ENCODE measurements at places on chromosomes 4 and X.

- DNase-seq = no peak
These were observed 54.2 kb upstream of the RASSF6 start for GRCh38 chr4:73674451-73674919.

DNA sequence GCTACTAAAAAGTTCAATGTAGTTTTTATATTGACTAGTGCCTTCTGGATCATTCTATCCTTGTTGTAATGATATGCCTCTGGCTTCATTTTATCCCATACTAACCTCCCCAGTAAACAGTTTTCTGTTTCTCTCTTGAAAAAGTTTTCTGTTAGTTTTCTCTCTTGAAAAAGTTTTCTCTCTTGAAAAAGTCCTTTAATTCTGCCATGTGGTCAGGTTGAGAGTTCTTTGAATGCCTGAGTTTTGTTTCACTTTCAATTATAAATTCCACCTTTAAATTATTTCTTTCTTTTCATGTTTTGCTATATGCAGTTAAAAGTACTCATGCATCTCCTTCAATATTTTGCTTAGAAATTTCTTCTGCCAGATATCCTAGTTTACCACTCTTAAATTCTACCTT is 1139.6 kb downstream of the STPG2 start:
- no peak for DNase-seq

DNA sequence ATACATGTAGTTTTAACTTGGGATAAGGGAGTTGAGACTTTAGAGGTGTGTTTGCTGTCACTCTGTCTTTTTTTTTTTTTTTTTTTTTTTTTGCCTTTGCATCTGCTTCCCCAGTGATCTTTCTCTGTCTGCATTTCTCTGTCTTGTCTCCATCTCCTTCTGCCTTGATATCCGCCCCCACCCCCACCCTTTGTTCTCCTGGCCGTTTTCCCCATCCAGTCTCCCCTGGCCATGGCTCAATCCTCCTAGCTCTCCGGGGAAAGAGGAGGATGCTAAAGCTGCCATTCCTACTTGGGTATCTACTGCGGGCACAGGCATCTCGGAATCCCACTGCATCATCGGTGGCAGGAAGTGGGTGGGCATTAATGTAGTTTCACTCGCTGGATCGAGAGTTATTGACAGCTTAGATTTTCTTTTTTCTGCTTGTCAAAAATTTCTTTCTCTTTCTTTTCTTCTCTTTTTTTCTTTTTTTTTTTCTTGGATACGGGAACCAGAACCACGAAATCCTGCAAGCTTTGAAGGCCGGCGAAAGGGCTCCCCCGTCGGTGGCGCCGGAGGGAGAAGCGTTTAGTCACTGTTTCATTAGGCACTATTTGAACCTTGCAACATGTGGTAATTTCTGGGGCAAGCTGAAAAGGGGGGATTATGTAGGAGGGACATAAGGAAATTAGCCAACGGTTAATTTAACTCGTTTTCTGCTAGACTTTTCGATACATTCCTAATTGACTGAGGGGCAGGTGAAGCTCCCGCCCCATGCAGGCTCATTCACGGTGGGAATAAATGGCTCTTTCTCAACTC is 8.2 kb downstream of the GSX2 start:
- DNase-seq = no peak

DNA sequence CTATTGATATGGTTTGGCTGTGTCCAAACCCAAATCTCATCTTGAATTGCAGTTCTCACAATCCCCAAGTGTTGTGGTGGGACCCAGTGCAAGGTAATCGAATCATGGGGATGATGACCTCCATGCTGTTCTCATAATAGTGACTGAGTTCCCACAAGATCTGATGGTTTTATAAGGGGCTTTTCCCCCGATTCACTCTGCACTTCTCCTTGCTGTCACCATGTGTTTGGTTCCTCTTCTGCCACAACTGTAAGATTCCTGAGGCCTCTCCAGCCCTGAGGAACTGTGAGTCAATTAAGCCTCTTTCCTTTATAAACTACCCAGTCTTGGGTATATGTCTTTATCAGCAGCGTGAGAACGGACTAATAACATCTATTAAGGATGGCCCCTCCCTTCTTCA is 68.8 kb downstream of the FBXW7 start:
- DNase-seq = no peak

GRCh38 chr4:98976716-98977115 is 18.8 kb upstream of the METAP1 start:
- DNase-seq = no peak

- peak; percentile 71 for DNase-seq
These were observed 12.7 kb downstream of the WFS1 start for GRCh38 chr4:6282314-6282771.

DNA sequence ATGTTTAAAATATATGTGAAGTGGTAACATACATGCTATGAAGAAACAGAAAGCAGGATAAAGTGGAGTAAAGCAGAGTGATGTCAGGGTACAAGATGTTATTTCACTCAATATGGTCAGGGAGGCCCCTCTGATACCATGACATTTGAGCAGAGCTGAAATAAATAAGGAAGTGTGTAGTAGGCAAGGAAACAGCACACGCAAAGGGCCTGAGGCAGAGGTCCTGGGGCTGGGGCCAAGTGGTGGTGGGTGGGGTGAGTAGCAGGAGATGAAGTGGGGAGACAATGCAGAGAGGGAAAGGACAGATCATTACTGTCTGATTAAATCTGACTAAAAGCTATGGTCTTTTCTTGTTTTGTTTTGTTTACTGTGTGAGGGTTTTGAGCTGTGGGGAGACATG is 61.1 kb downstream of the FAM13A start:
- DNase-seq = no peak

- DNase-seq = no peak
These were observed 466.6 kb downstream of the INPP4B start for GRCh38 chr4:142379277-142380051.

DNA sequence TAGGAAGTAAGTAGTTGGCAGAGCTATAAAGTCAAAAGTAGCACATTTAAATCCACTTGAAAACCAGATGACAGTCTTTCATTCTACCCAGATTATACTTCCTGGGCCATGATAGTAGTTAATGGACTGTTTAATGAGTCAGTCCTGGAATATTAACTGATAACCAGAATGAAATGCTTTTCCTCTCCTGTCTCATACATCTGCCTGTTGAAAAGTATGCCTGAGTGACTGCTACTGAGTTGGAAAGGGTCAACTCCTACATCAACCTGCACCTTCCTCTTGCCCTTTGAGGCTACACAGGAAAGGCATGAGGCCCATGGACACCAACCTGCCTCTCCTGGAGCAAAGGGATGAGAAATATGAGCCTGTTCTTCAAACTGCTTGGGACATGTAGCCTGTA is 36.0 kb upstream of the COX7B2 start:
- DNase-seq = no peak

DNA sequence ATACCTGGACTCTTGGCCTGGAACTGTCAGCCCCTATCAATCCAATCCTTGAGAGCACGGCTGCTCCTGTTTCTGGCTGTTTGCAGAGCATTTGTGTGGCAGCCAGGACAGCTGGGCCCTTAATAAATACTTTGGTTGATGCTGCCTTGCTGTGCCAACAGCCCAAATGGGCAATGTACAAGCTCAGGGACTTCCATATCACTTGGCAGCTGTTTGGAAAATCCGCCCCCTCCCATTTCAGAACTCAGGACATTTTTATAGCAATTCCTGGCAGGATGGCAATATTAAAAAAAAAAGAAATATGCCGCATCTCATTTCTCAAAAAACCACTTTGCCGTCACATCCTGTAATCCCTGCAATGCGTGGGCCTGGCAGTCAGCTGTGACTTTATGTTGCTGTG is 218.9 kb downstream of the HS3ST1 start:
- DNase-seq = no peak

All from left lung (tissue), 14 donors.